Brain pericyte (primary cell): ENCODE measurements at places on chromosomes 13 and 19.

- no peak for DNase-seq
These were observed 69.7 kb upstream of the C1QTNF9B start for GRCh38 chr13:23966691-23967615.

DNA sequence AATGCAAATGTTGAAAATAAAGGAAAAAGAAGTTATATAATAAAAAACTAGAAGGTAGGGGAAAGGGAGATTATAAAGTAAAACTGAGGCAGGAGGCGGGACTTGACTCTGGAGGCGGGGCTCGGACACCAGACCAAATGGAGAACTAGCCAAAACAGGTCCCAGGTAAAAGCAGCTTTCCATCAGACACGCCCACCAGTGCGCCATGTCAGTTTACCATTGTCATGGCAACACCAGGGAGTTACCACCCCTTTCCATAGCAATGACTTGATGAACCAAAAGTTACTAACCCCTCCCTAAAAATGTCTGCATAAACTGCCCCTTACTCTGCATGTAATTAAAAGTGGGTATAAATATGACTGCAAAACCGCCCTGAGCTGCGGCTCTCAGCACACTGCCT lies 70.9 kb downstream of the PEPD start:
- no peak for DNase-seq

GRCh38 chr13:55214841-55215345 lies 1925.8 kb upstream of the PRR20A start:
- no peak for DNase-seq

DNA sequence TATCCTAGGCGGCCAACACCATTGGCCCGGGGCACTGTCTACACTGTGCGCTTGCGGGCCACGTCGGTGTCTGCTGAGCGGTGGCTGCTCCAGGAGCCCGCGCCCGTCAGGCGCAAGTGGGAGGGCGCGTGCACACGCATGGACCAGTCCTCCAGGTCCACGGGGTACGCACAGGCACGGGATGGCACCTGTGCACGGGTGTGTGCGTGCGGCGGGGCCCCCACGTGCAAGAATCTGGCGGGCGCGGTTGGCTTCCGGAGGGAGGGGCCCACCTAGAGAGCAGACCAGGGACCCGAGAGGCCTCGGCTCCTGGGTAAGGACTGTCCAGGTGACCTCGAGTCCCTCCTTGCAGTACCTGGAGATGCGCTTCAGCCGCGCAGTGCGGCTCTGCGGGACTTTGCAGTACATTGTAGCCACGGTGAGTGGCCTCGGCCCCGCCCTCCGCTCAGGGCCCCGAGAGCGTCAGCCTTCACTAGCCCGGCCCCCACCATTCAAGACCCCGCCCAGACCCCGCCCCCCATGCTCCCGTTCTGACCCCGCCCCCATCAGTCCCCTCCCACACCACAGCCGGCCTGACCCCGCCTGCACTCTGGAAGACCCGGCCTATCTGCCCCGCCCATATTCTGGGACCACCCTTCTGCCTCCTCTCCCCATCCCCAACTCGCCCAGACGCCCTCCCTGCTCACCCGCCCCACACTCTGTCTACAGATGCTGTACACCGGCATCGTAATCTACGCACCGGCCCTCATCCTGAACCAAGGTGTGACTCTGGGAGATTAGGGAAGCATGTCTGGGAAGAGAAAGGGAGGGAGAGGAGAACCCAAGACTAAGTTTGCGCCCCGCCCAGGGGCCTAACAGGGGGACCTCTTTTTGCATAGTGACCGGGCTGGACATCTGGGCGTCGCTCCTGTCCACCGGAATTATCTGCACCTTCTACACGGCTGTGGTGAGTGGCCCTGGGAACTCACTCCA lies 2.3 kb downstream of the SLC5A5 start:
- no peak for DNase-seq

- DNase-seq = no peak
These were observed 66.1 kb downstream of the SLC10A2 start for GRCh38 chr13:103000157-103000556.

DNA sequence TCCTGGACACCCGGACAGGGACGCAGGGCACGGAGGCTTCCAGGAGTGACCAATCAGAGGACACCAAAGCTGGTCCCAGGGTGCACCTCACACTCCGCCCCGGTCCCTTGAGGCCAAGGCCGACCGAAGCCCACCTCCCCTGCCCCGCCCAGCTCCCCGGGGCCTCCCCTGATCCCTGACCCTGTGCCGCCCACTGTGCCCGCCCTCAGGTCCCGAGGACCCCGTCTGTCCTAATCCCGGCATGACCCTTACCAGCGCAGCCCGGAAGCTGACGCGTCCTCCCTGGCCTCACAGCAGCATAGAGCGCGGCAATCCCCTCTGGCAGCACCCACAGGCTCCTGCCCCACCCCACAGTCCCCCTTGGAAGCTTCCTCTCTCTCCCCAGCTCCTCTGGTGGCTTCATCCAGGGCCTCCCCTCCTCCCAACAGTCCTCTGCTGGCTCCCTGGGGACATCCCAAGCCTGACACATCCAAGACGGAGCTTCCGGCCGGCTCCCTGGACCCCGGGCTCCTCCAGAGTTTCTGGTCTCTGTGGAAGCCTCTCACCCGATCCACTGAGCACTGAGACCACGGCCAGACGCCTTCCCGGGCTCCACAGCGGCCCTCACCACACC lies 7.4 kb upstream of the CDC34 start:
- DNase-seq = no peak

DNA sequence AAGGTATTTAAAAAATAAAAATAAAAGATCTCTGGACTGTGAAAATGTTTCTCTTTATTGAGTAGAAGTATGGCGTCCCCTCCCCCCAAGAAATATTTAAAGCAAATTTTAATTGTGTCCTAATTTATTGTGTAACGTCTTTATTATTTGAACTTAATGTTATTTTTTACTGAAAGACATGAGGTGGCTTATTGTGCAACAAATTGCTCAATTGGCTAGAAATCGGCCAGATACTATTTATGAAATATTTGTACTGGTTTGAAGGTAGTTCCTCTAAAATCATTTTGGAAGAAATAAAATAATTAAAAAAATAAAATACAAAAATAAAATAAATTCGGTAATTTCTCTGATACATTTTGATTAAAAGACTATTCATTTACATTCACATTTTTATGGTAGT lies 162.3 kb downstream of the DACH1 start:
- no peak for DNase-seq

GRCh38 chr13:95298169-95298965 lies 2.9 kb downstream of the ABCC4 start:
- no peak for DNase-seq

DNA sequence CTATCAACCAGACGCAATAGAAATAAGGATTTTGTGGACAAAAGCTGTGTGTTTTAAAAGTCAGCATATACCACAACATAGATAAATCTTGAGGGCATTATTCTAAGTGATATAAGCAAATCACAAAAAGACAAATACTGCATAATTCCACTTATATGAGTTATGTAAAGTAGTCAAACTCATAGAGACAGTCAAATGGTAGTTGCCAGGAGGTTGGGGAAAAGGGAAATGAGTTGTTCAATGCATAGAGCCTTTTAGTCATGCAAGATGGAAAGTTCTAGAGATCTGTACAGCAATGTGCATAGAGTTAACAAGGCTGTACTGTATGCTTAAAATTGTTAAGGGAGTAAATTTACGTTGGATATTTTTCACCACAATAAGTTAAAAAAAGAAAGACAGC lies 244.7 kb downstream of the DCT start:
- DNase-seq = no peak

GRCh38 chr19:3336680-3337523 lies 29.5 kb upstream of the NFIC start:
- peak; percentile 39 for DNase-seq

DNA sequence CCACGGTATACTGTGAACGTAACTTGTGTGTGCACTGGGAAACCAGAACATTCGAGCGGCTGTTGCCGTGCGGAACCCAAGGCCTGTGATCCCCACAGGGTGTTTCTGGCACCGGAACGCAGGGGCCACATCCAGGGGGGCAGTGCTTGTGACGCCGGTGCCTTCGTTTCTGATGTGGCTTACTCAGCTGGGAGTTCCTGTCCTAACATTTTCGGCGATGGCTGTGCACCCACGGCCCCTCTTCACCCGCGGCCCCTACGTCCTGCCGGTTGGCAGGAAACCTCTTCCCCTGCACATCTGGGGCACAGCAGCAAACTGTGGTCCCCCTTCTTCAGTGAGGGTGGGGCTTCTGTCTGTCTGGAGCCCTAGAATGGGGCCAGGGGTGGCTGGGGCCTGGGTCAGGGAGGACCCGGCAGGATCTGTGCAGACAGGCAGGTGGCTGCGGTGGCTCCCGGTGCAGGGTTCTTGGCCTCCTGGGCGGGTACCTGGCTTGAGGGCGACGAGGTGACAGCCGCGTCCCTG lies 26.2 kb downstream of the CSNK1G2 start:
- no peak for DNase-seq

DNA sequence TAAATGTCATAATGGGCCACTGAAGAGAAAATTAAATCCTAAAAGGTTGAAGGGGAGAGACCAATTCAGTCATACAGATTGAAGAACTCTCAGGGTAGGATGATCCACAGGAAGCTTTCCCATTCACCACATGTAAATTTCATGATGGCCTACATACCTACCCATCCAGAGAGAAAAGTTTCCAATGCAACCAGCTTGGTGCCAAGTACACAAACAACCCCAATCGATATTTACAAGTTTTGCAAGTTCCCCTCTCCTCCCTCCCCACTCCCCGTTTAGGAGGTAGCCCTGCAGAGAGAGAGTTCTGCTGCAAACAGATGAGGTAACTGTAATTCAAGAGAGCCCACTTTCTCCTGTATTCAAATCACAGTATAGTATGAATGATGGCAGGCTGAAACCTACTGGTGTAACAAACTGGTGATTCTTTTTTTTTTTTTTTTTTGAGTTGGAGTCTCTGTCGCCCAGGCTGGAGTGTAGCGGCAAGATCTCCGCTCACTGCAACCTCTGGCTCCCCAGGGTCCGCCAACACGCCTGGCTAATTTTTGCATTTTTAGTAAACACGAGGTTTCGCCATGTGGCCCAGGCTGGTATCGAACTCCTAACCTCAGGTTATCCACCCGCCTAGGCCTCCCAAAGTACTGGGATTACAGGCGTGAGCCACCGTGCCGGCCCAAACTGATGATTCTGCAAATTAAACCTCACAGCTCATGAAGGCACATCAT lies 14.4 kb downstream of the FOXO1 start:
- no peak for DNase-seq

DNA sequence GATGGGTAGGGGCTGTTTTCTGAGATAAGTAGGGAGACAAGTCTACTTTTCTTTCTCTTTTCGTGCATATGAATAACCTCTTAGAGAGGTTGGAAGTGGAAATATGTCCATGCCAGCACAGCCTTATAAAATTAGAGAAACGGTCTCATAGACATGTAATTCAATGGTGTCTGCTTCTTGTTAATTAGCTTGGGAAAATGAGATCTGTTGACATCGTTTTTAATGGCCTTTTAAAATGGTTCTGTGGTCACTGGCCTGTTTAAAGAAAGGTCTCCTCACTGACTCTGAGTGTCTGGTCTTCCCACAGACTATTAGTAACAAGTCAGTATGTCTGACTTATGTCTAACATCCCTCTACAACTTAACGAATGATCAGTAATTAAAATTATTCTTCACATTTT lies 487.1 kb downstream of the SLITRK6 start:
- DNase-seq = no peak

DNA sequence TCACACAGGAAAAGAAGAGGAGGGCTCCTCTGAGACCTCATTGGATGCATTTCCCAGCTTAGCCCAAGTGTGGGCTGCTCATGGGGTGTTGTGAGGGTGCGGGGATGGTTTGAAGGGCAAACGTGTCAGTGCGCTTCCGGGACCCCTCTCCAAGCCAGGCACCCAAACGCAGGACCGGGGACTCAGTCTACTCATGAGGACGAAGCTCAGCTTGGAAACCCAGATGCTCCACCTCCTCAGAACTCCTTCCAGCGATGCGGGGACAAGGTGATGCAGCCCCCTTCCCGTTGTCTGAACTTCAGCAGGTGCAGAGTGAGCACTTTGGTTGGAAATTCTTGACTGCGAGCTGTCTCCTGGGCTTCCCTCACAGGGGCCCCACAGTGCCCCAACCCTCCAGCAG lies 33.1 kb upstream of the MTIF3 start:
- no peak for DNase-seq

DNA sequence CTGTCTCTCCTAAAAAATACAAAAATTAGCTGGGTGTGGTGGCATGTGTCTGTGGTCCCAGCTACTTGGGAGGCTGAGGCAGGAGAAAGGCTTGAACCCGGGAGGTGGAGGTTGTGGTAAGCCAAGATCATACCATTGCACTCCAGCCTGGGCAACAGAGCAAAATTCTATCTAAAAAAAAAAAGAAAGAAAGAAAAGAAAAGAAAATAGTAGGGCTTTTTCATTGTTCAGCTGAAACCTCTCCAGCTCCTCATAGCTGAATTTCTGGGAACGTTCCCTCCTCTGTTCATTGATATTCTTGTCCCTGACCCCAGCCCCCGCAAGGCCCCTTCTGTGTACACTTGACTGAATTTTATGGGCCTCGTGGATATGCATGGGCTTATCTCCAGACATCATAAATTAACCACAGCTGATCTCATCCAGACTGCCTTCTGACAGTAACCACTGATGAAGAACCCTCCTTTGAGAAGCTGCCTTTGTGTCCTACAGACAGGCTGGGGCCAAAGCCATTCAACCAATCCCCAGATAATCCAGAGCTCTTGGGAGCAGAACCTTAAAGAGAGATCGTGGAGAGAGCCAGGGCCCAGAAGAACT lies at the start of gene ELSPBP1:
ELSPBP1 (plus strand) TSS at position 424 of the 594 bp plus-strand sequence. CDS start 14,036 bp downstream, outside the sequence.
- DNase-seq = no peak

- no peak for DNase-seq
These were observed 731.3 kb downstream of the UQCRFS1 start for GRCh38 chr19:28481674-28482073.

GRCh38 chr19:41744850-41745249 lies 10.5 kb upstream of the CEACAM6 start:
- DNase-seq = no peak

- DNase-seq = no peak
These were observed at the start of gene STRN4 for GRCh38 chr19:46746281-46747057. Gene STRN4, minus strand, starts transcription at chr19:46746450. Its CDS starts 20 bp downstream, at chr19:46746430.

- no peak for DNase-seq
These were observed 677 bp downstream of the TGDS start for GRCh38 chr13:94595001-94595949.

DNA sequence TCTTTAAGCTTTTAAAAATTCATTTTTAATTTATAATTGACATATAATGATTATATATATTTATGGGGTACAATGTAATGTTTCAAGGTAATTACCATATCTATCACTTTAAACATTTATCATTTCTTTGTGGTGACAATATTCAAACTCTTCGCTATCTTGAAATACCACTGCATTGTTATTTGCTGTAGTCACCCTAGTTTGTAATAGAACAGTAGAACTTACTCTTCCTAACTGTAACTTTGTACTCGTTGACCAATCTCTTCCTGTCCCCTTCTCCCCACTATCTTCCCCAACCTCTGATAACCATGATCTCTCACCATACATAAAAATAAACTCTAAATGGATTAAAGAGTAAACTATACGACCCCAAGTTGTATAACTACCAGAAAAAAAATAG lies 20.4 kb downstream of the COG6 start:
- DNase-seq = no peak

- no peak for DNase-seq
These were observed 1.5 kb downstream of the SPATA13 start for GRCh38 chr13:24161980-24162525.
